ENCODE measurements at places on chromosomes 3 and 15.

GRCh38 chr15:41827290-41827879, 507 bp upstream of the JMJD7 start:
- no peak for DNase-seq

GRCh38 chr3:42490243-42490642, 12.2 kb upstream of the VIPR1 start:
- peak; percentile 83 for DNase-seq

DNA sequence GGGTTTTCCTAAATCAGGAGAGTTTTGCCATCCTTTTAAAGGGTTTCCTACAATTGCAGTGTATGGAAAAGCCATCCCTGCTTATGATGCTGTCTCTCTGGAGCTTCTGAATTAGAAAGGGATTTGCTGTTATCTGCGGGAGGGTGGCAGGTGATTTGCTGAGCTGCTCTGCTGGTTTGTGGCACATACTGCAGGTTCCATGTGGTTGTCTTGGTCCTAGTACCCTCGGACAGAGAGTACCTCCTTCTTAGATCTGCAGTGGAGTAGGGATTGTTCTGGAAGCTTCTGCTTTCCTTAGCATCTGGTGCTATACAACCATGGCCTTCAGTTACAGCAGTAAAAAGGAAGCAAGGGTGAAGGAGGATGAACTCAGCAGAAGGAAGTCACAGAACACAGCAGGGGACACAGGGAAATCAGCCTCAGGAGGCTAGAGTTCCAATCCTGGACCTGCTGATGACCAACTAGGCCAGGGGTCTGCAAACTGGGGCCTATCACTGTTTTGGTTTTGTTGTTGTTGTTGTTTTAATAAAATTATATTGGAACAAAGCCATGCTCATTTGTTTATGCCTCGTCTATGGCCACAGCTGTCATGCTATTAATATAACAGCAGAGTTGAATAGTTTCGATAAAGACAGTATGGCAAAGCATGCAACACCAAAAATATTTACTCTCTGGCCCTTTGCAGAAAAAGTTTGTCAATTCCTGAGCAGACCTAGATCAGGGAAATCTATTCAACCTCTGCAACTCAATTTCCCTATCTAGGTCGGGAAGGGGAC, 39.5 kb downstream of the STARD5 start:
- no peak for DNase-seq

DNA sequence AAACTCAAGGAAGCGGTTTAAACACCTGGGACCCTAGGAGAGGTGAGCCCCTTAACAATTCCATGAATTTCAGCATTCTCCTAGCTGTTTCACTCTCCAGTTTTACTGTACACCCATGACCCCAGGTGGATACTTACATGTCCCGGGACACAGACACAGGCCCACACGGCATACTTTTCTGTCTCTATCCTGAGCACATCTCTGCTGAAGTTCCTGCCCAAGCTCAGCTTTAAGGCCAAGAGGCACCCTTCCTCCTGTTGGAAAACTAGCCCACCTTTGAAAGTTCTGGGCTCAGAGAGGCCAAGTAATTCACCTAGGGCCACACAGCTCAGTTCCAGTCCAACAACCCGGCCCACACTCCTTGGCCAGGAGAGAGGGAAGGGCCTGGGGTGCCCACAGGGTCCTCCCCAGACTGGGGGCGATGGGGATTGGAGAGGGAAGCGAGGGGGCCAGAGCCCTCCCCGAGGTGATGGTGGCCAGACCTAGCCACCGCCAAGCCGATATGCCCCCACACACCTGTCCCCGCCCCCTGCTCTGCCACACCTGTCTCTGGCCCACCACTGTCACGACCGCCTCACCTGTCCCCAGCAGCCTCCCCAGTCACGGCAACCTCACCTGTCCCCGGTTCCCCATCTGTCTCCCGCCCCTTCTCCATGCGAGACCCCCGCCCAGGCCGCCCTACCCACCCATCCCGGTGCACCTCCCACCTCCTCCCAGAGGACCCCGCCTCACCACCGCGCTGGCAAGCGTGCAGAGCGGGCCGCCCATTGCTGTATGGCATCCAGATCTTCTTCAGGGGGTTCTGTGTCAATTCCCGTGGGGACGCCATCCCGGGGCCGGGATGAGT, 431 bp downstream of the PFKFB4 start:
- no peak for DNase-seq

DNA sequence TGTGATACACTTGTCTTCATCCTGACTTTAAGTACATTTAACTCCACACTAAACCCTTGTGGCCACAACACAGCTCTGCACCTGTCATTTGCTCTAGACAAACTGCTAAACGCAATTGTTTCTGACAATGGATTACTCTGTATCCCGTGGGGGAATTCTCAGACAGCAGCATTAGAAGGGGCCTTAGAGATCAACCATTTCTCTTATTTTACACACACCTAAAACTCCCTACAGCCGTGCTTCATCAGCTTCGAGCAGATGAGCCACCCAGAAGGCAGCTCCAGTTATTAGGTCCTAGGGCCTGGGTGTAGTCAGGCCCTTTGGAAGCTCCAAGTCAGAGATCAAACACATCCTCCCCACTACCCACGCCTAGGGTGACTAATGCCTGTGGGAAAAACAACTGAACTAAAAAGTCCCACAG, 1.3 kb upstream of the IL12A start:
- DNase-seq: peak; percentile 74

- no peak for DNase-seq
Observed at GRCh38 chr3:73622091-73622805, 2.5 kb downstream of the PDZRN3 start.

DNA sequence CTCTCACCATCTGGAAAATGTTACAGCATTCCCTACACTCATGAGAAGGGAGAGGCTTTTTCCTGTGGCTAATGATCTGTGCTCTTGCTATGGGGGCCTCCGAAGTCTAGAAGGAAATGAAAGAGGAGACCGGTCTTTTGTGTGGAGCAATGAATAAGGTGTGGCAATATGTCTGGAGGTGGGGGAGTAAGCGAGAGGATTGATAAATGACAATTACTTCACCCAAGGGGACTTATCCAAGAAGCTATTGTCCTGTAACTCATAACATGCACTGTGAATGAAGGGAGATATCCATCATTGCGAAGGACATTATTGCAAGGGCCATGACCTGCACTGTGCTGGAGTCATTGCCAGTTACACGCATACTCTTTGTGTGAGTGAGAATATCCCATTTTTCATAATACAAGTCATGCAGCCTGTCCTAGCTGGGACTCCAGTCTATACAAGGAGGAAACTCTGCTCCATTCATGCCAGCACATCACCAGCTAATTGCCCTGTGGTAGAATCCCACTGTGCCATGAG, 37.7 kb upstream of the SYNPR start:
- DNase-seq: no peak

DNA sequence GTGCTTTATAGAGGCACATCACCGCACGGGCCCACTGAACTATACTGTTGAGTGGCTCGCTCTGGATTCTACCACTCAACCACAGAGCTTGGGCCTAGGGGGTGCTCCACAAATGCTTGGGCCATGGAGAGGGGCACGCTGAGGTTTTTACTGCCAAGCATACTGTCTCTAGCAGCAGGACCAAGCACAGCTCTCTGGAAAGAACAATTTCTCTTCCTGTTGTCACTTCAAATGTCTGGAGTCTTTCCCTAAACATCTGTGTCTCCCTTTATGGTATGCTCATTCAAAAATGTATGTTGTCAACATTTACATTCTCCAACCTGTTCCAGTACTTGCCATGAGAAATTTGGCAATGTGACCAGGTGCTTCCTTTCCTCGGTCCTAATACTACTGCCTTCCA, 114.7 kb upstream of the TPM1 start:
- no peak for DNase-seq

DNA sequence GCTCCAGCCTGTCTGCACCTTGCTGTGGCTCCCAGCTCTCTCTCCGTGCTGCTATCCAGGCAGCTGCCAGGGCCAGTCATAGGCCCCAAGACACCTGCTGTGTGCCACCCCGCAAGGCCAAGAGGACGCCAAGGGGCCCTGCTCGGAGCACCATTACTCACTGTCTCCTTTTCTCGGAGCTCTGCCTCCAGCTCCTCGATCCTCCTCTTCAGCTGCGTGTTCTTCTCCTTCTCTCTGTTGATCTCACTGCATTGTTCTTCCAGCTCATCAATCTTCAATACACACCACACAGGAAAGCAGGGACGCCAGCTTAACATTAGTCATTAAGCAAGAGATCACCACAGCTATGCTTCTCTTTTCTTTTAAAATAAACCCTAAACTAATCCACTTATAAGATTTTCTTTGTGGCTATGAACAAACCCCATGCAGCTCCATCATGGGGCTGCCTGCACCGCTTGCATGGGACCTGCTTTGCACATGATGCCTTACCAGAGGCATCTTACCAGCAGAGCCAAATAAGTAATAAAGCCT, 42.6 kb downstream of the WHAMM start:
- no peak for DNase-seq

DNA sequence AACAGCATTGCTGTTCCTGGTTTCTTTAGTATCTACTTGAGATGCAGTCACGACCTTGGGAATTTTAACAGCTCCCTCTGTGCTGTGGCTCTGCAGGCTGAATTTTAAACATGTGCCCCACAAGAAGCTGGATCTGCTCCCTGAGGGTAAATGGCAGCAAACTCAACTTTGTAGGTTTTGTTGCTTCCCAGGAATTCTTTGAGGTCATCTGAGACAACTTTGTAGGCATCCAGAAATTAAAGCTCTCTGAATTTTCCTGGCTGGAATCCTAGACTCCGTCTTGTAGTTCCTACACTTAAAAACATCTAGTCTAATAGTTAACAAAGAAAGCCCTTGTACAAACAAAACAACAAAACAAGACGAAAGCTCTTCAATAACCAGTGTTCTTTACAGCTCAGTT, 366.3 kb downstream of the FEZF2 start:
- no peak for DNase-seq

- peak; percentile 82 for DNase-seq
Observed at GRCh38 chr3:188627652-188628051, 473.7 kb downstream of the LPP start.

DNA sequence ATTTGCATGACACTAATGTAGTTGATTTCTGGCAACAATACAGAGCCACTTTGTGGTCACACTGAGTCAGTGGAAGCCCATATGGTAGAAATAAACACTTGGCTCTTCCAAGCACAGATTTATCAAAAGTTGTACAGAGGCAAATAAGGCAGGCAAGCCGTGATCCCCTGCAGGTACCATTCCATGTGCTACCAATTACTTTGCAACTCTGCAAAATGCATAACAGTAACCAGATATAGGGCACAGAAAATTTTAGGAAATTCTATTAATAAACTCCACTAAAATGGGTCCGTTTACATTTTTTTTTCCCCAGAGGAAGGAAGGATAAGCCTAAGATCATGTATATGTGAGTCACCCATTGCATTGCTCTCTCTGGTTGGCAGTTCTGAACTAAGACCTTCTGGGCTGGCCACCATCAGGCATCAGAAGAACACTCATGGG, 103.1 kb upstream of the PTX3 start:
- DNase-seq: no peak

DNA sequence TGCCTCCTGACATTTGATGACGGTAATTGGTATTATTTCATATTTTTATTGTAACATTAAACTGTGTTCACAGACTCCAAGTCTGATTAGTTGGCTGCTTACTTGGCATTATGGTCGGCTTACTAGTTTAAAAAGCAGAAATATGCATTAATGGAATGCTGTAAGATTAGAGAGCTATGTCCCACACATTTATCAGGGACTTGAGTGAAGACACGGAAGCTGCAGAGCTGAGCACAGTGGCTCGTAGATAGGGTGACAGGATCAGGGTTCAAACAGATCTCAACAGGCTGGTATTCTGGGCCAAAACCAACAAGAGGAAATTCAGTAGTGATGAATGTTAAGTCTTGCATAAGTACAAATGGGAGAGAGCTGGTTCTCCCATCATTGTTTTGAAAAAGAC, 113.8 kb downstream of the ADAMTSL3 start:
- DNase-seq: no peak

GRCh38 chr3:47583320-47584075, 4.8 kb upstream of the CSPG5 start:
- peak; percentile 24 for DNase-seq

DNA sequence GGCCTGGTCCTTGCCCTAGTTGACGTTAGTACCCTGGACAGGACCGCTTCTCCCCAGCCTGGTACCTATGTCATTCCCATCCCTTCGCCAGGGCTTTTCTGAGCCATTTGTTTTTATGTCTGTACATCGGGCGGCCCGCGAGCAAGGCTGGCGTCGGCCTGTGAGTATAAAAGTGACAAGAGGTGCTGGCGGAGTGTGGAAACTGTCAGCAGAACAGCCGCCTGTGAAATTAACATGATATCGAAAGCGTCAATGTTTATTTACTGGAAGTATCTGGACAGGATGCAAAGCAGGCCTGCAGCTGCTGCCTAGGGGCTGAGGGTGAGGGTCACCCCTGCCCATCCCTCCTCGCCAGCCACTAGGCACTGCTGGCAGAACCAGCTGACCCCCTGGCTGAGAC, 33.4 kb downstream of the LINGO1 start:
- no peak for DNase-seq

DNA sequence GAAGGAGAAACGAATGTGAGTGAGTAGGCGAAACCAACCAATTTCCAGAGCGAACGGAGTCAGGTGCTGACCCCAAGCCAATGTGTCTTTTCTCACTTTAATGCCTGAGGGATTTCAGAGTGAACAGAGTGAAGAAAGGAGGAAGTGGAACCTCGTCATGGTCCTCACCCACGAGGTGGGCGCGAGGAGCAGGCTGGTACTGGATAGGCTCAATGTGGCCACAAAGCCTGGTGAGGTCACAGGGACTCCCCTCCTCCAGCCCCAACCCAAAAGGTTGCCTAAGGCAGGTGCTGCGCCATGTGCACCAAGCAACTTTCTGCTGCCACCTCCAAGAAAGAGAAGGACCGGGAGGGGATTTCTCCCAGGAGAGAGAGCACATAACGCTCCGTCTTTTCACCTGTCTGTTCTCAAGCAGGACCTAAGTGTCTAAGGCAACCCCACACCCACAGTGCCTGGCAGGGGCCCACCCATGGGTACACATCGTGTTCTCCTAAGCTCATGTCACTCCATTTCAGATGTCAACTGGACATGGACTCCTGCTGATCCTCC, 3.8 kb downstream of the NRROS start:
- no peak for DNase-seq

DNA sequence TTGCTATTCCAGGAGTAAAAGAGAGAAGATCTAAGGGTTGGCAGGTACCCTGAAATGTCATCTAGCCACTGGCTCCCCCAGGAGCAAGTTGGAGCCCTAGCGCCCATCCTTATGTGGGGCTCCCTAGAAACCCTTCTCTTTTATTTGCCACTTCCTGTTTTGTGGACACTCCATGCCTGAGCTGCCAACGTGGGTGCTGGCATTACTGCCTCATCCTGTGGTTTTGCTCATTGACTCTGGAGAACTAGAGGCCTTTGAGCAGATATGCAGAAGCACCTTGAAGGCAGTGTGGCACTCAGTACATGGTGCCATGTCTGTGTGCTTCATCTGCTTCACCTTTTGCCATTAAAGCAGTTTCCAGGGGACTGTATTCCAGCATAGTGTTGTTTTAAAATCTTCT, 8.1 kb downstream of the EDEM1 start:
- DNase-seq: peak; percentile 74

- DNase-seq: no peak
Observed at GRCh38 chr15:75675579-75676404, 28.1 kb downstream of the SNX33 start.

GRCh38 chr15:92709110-92709790, 53.7 kb upstream of the FAM174B start:
- DNase-seq: peak; percentile 22
